H54 (cell line): ENCODE measurements at places on chromosomes 16 and 17.

DNA sequence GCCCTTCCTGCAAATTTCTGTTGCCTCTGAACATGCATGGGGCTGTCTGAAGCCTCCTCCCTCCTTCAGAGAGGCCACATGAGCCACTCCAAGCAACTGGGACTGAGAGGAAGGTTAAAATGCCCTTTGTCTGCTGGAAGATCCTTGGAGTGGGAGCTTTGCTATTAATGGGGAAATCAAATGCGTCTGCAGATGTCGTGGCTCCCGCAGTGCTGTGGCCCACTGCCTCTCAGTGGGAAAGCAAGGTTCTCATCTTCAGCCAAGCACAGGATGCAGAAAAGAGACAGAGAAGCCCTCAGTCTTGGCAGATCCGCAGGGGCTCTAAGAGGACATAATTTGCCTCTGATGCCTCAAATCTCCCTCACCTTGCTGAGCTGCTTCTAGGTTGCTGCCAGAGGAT is 34.8 kb downstream of the PEMT start:
- no peak for DNase-seq

DNA sequence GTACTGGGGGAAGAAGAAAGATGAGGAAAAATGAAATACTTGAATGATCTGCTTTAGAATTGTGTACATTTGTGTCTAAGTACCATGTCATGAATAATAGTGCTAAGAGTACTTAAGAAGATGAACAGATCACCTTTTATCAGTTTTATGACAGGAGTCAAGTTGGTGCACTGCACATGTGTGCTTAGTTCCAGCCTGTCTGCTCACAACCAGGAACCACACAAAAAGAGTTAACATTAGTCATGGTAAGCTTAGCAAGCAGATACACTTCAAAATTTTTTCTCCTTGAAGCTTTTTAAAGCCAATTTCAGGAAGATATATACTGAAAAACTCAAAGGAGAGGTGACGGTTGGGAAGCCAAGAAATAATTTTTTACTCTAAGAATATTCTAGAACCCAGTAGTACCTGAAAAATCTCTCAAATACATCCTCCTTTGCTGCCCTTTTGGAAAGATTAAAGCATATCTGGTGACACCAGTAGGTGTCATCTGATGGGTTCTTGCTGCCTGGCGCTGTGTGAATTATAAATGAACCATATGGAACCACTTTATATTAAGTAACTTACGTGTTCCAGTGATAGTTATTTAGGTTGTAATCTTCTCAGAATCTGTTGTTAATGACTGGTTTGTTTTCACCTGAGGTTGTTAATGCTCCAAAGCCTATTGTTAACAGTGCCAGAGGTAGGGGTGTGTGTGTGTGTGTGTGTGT is 93.4 kb downstream of the MSI2 start:
- DNase-seq = no peak

DNA sequence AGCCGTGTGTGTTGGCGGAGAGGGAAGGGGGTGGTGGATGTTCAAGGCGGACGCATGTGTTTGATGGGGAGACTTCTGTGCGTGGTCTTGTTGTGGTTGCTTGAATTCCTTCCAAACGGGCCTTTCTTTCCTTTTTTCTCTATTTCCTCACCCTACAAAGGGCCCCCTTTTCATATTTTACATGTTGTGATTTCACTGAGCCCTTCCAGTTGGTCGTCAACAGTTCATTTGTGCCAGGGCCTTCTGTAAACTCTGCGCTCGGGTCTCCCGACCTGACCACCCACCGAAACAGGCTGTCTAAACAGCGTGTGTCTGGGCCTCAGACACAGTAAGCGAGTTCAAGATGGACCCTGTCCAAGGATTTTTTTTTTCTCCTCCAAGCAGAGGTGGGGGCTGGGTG is 228.4 kb downstream of the IRF8 start:
- no peak for DNase-seq

- DNase-seq = no peak
Measured at GRCh38 chr17:66281661-66282369, 20.6 kb upstream of the PRKCA start.

DNA sequence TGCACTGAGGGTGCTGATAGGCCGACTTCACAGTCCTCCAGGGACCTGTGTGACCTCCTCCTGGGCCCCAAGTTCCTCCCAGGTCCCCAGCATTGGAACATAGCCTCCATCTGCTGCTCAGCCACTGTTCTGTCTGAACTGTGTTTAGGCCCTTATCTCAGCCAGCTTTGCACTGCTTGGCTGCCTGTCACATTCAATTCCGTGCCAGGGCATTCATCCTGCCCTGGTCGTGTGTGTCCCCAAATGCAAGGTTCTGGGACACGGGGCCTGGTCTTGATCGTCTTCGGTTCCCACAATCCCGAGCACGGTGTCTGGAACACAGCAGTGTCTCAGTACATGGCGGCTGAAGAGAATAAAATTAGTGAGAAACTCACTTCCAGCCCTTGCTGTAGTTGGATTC is 69.9 kb upstream of the NFAT5 start:
- no peak for DNase-seq

DNA sequence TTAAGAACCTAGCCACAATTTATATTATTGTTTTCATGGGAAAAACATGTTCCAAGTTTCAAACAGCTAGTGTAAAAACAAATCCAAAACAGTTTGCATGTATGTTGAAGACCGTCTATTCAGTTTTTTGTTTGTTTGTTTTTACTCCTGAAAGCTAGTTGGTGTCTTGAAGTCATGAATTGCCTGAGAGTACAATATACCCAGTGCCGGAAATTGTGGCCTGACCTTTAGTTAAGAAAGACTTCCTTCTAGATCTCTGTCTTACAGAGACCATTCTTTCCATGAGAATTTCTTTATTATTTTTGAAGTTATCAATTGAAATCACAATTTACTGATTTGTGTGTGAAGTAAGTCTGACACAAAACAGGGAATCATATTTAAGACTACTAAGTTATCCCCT is 474.8 kb downstream of the KCNJ2 start:
- no peak for DNase-seq

DNA sequence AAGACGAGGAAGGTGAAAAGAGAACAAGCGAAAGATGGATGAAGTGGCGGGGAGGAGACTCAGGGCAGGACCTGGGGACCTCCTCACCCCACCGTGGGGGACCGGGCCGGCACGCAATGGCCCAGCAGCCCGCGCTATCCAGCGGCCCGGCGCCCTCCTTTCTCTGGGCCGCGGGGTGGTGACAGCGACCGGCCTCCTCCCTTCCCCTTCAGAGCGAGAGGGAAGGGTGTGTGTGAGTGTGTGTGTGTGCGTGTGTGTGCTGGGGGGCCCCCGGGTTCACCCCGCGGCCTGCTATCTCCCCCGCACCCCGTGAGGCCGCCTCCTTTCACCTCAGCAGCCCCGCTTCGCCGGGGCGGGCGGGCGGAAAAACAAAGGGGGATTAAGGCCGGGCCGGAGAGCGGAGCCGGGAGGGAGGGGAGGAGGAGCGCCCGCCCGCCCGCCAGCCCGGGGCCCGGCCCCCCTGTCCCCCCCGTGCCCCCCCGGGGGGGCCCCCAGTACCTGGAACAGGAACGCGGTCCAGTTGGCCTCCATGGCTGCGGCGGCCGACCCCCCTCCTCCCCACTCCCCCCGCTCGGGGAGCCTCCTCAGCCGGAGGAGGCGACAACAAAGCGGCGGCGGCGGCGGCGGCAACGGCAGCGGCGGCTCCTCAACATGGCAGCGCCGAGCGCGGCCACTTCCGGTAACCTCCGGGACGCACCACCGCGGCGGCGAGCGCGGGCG is at the start of gene VEZF1:
VEZF1 (minus strand) TSS at position 674 of the 720 bp plus-strand sequence; CDS start at position 531, 143 bp downstream.
- peak; percentile 76 for DNase-seq

DNA sequence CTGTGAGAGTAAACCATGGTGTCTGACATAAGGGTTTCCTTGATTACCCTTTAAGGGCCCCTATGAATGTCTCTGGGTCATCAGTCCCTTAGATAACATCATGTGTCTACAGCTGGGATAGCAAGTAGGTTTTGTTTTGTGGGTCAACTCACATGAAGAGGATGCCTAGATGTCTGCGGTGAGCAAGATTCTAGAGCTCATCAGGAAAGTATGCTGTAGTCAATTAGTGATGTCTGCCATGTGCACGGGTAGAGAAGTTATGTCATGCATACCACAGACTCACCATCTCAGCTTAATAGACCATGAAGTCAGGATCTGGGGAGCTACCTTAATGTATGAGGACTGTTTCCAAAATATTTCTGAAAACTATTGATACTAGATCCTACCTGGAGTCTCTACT is 57.5 kb downstream of the CDH13 start:
- DNase-seq = no peak

GRCh38 chr16:13999071-13999894 is 71.8 kb upstream of the MRTFB start:
- DNase-seq = no peak
